NCI-H1694 treated with DMSO at 0.1 percent for 48 hours (cell line): ENCODE measurements at places on chromosomes 1 and 21.

- DNase-seq: no peak
Measured at GRCh38 chr1:21605964-21606705, 63.0 kb downstream of the RAP1GAP start.

DNA sequence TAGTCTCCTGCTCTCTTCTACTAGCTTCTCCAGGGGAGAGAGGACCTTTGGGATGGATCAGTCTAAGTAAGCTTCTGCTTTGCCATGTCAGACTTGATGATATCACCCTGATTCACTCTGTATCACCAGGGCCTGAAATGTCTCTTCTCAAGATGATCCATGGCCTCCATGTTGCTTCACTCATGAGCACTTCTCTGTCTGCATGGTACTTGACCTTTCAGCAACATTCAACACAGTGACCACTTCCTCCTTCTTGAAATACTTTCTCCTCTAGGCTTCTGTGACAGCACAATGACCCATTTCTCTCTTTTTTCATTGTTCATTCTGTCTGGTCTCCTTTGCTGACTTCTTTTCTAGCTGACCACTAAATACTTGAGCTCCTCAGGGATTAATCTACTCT, 35.3 kb upstream of the NGF start:
- DNase-seq: no peak

- no peak for DNase-seq
Measured at GRCh38 chr1:178055779-178056471, 38.0 kb upstream of the RASAL2 start.

GRCh38 chr21:17501107-17502006, 11.5 kb upstream of the CXADR start:
- no peak for DNase-seq

GRCh38 chr1:155126556-155127104, 1.0 kb upstream of the EFNA1 start:
- peak; percentile 72 for DNase-seq

- peak; percentile 2 for DNase-seq
Measured at GRCh38 chr1:20165522-20165951, 20.4 kb upstream of the UBXN10 start.
